ENCODE measurements at places on chromosomes 7 and 10. TPM values are rescaled to one million over a fixed set of nuclear protein-coding genes. Genes with fewer than 3 reads are reported as not detected.

- no peaks in the 10 kb centered on the region for H3K36me3 ChIP-seq
- no peaks in the 10 kb centered on the region for H3K4me1 ChIP-seq
- H3K27ac ChIP-seq: no peak overlapping the region
- DNase-seq: no peak
- no peak overlapping the region for H3K4me3 ChIP-seq
Measured at GRCh38 chr7:98051118-98051744, 55.4 kb upstream of the LMTK2 start.

- H3K4me1 ChIP-seq: no peaks in the 10 kb centered on the region
- H3K27ac ChIP-seq: no peak overlapping the region
- H3K4me3 ChIP-seq: no peak overlapping the region
- DNase-seq: no peak
Measured at GRCh38 chr10:69151984-69152383, 28.0 kb downstream of the VPS26A start.

DNA sequence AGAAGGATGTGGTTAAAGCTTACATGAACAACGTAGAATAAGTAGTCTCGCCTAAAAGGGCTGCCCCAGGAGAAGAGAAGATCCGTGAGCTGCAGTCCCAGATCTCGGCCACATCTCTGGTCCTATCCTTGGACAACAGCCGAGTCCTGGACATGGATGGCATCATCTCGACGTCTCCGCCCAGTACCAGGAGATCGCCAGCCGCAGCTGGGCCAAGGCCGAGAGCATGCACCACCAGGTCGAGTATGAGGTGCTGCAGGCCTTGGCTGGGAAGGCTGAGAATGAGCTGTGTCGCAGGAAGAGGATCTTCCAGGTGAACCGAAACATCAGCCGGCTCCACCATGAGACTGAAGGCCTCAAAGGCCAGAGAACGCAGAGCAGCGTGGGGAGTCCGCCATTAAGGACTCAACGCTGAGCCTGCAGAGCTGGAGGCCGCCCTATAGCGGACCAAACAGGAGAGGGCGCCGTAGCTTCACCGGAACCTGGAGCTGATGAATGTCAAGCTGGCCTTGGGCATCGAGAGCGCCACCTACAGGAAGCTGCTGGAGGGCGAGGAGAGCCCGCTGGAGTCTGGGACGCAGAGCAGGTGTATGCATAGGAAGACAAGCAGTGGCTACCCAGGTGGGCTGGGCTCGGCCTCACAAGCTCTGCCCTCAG, 22.2 kb downstream of the LIPK start:
- no peak overlapping the region for H3K4me3 ChIP-seq
- H3K27me3 ChIP-seq: no peaks in the 10 kb centered on the region
- no peak overlapping the region for H3K27ac ChIP-seq
- no peak for DNase-seq
- no peaks in the 10 kb centered on the region for H3K4me1 ChIP-seq

DNA sequence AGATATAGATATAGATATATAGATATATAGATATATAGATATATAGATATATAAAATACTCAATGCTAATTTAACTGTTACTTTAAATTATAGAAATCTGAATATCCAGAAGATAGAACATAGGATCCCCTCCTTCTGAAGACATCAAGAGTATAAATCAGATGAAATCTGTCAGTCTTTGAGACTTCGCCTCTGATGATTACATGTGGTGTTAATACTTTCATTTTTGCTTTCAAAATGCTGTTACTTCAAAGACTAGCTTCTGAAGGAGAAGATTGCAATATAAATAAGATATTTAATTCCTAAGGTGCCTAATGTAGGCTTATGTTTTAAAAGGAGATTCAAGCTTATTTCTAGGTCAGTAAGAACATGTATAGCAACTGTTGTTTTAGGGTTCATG, 180.4 kb downstream of the TSPAN12 start:
- H3K27ac ChIP-seq: no peak overlapping the region
- H3K36me3 ChIP-seq: no peaks in the 10 kb centered on the region
- no peaks in the 10 kb centered on the region for H3K27me3 ChIP-seq

DNA sequence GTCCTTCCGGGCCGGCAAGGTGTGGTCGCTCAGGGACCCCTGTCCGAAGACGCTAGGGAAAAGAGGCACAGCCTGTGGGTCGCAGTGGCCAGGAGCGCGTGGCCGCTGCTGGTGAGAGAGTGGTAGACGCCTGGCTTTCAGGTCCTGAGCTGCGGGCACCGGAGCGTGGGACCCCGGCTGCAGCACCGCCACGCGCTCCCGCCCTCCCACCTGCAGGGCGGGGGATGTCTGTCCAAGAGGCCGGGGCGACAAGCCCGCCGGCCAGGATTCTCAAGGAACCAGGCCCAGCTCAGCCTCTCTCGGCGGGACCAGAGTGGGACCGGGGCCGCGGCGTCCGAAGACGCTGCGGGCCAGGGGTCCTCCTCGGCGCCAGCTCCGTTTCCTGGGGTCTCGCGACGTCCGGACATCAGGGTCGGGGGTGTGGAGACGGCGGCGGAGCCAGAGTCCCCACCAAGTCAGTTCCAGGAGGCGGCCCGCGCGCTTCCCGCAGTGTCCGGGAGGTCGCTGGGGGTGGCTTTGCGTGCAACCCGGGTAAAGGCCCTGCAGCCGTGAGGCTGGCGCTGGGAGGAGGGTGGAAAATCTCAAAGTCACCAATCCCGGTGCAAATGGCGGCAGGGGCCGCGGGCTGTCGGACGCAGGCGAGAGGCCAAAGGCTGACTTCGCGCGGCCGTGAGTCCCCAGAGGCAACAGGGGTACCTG, 5.5 kb downstream of the ZNF503 start:
- no peaks in the 10 kb centered on the region for H3K36me3 ChIP-seq
- H3K27me3 ChIP-seq: no peaks in the 10 kb centered on the region
- DNase-seq: no peak
- peaks cover 2% of the 10 kb centered on the region for H3K4me1 ChIP-seq
- peak overlapping the region; percentile 64 for H3K27ac ChIP-seq

GRCh38 chr10:59700709-59701108, 8.9 kb downstream of the SLC16A9 start:
- H3K4me3 ChIP-seq: no peak overlapping the region
- H3K4me1 ChIP-seq: no peaks in the 10 kb centered on the region
- H3K36me3 ChIP-seq: no peaks in the 10 kb centered on the region
- DNase-seq: no peak

- H3K27ac ChIP-seq: no peak overlapping the region
- no peaks in the 10 kb centered on the region for H3K27me3 ChIP-seq
- H3K4me3 ChIP-seq: no peak overlapping the region
- DNase-seq: no peak
Measured at GRCh38 chr10:122296363-122297120, 25.4 kb downstream of the BTBD16 start.

DNA sequence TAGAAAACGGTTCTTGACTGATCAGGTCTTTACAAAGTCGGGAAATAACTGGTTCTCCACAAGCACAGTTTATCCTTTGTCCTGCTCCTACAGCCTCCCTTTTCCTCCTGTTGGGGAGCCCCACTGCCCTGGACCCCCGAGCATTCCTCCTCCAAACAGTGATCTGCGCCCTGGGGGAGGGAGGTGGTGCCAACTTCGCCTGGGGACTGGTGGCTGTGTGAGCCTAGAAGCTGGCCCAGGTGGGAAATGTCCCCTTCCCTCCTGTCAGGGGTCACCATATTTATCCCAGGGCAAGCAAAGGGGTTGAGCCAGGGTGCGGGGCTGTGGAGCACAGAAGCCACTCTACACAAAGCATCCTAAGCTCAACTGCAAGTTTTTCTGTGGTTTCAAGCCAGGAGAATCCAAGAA, 5.2 kb downstream of the HMX3 start:
- H3K4me1 ChIP-seq: peaks cover 17% of the 10 kb centered on the region
- no peaks in the 10 kb centered on the region for H3K36me3 ChIP-seq
- no peak for DNase-seq
- no peak overlapping the region for H3K27ac ChIP-seq

DNA sequence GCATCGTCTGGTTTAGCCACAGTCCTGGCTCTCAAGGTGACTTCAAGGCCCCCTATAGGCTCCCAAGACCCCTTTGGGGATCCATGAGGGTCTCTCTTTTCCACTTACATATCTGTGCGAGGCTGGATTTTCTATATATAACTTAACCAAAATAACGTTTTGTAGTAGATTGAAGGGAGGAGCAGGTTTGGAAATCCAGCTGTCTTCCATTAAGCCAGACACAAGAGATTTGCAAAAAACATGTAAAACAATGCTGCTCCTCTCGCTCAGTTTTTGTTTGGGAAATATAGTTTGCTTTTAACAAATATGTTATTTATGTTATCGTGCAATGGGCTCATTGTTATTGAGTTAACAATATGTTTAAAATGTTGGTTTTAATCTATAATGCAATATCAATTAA, 811.2 kb downstream of the TYW1 start:
- H3K27me3 ChIP-seq: no peaks in the 10 kb centered on the region
- no peaks in the 10 kb centered on the region for H3K36me3 ChIP-seq
- DNase-seq: no peak

- H3K36me3 ChIP-seq: no peaks in the 10 kb centered on the region
- no peak overlapping the region for H3K4me3 ChIP-seq
- no peak overlapping the region for H3K27ac ChIP-seq
- no peak for DNase-seq
- H3K4me1 ChIP-seq: peaks cover 18% of the 10 kb centered on the region
Measured at GRCh38 chr7:15584575-15584974, 22.8 kb upstream of the AGMO start.

- H3K4me3 ChIP-seq: no peak overlapping the region
- peaks cover 18% of the 10 kb centered on the region for H3K36me3 ChIP-seq
- no peak overlapping the region for H3K27ac ChIP-seq
Measured at GRCh38 chr7:130137207-130137606, 66.9 kb downstream of the KLHDC10 start.

- no peak overlapping the region for H3K4me3 ChIP-seq
- H3K4me1 ChIP-seq: peaks cover 28% of the 10 kb centered on the region
- no peaks in the 10 kb centered on the region for H3K36me3 ChIP-seq
- H3K27me3 ChIP-seq: no peaks in the 10 kb centered on the region
Measured at GRCh38 chr10:5633166-5633749, 33.1 kb downstream of the ASB13 start.

DNA sequence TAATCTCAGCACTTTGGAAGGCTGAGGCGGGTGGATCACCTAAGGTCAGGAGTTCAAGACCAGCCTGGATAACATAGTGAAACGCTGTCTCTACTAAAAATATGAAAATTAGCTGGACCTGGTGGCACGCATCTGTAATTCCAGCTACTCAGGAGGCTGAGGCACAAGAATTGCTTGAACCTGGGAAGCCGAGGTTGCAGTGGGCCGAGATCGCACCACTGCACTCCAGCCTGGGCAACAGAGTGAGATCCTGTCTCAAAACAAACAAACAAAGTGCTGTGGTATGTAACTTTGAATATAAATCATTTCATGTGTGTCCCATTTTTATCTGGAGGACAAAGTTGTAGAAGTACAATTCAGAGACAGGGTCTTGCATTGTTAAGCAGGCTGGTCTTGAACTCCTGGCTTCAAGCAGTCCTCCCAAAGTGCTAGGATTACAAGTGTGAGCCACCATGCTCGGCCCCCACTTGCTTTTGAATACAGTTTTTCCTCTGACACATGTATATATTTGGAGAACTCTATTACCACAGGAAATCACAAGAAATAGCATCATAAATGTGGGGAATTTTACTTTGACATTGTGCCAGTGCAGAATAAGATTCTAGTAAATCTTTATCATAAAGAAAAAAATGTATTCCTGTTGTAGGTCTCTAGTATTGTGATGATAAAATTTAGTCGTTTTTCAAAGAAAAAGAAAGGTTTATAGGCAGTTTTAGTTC, 32.6 kb downstream of the PTPN12 start:
- H3K27me3 ChIP-seq: no peaks in the 10 kb centered on the region
- no peak overlapping the region for H3K4me3 ChIP-seq
- H3K4me1 ChIP-seq: no peaks in the 10 kb centered on the region

DNA sequence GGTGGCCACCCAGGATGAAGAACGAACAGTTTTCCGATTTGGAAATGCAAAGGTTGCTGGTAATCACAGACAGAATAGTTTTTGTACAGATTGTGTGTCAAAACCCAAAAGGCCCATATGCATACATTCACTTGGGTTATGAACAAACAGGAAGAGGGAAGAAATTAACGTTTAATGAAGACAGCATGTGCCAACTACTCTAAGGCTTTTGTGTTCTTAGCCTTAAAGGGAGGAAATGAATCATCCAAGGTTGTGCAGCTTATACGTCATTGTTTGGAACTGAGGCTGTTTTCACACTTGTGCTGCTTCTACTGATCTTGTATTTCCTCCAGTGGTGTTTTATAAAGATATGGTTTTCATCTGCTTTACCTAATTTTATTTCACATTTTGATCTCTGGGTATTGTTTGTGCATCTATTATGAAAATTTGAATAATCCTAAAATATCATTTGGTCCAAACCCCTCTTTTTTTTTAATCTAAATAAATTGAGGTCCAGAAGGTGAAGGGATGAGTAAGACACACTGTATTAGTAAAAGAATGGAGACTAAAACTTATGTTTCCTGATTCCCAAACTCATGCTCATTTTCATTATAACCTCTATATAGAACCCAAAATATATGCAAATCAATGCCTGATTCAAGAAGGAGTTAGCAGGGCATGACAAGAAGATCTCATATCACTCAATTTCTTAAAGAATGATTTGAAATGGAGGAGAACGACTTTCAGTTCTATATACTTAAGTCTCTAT, 373.1 kb downstream of the THSD7A start:
- no peaks in the 10 kb centered on the region for H3K36me3 ChIP-seq
- H3K4me3 ChIP-seq: no peak overlapping the region

DNA sequence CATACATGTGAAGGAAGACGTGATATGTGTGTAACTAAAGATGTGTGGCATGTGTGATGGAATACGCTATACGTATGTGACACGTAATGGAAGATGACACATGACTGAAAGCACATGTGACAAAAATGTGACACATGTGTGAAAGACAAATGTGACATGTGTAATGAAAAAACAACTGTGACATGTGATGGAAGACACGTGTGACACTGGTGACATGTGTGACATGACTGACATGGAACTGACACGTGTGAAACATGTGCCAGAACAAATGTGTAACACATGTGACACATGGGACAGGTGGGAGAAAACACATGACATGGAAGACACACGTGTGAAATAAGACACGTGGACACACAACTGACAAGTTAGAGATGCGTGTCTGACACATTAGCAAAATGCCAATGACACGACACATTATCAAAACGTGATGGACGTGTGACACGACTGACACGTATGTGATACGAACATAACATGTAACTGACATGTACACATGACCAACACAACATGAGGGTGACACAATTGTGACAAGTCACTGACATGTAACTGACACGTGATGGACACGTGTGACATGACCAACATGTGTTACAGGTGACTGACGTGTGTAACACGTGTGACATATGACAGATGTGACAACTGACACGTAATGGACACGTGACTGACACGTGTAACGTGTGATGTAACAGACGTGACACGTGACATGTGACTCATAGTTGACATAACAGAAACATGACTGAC, 24.4 kb downstream of the CRPPA start:
- no peaks in the 10 kb centered on the region for H3K4me1 ChIP-seq
- no peaks in the 10 kb centered on the region for H3K27me3 ChIP-seq
- H3K27ac ChIP-seq: no peak overlapping the region
- no peak for DNase-seq
- no peaks in the 10 kb centered on the region for H3K36me3 ChIP-seq
- no peak overlapping the region for H3K4me3 ChIP-seq

GRCh38 chr10:16965740-16966447, 148.7 kb upstream of the RSU1 start:
- no peaks in the 10 kb centered on the region for H3K36me3 ChIP-seq
- no peaks in the 10 kb centered on the region for H3K4me1 ChIP-seq
- DNase-seq: no peak
- no peak overlapping the region for H3K27ac ChIP-seq

- DNase-seq: no peak
- no peak overlapping the region for H3K27ac ChIP-seq
Measured at GRCh38 chr10:30903397-30904138, 128.1 kb downstream of the ZNF438 start.

The CEP55 gene
- total RNA-seq: 4.1 TPM

The HABP2 gene
- total RNA-seq: 147 TPM

The CALHM1 gene
- total RNA-seq: not detected

The NPY gene
- total RNA-seq: not detected

The TUBB8 gene
- total RNA-seq: not detected

The OPN1SW gene
- total RNA-seq: not detected

The HOXA9 gene
- total RNA-seq: not detected

All from liver (tissue), 10 donors.